Activated naive CD4-positive, alpha-beta T cell (primary cell): ENCODE measurements at places on chromosomes 2 and 18.
A peak's percentile ranks its signal among the peaks of the same experiment; 100 is the strongest.

DNA sequence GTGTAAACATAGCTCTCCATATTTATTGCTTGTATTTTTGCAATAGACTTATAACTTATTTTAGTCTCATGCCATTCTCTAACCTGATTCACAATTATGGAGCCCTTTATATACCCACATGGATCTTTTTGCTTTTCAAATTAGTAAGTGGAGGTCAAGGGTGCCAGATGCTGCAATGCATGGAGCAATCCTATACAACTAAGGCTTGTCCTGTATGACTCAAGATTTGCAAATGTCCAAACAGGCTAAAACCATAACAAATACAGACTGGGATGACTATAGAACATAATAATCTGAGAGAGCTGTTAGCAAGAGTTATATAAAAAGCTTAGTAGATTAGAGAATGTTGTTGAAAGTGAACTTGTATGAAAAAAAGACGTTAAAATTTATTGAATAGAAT, 690.4 kb upstream of the NRXN1 start:
- no peak for DNase-seq

DNA sequence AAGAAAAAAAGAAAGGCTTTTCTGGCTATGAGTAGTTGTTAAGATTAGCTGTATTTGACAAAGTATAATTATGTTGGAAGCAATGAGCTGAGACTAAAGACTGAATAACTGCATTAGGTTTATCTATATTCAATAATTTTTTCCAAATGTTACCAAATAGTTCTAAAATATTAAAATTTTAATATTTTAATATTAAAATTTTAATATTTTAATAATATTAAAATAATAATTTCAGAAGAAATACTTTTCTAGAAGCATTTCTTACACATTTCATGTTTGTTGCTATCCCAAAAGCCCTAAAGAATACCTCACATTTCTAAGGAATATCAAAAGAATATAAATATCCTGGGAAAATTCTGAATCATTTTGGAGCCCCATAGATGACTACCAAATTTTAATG, 74.7 kb downstream of the LRP2 start:
- DNase-seq, result no peak

DNA sequence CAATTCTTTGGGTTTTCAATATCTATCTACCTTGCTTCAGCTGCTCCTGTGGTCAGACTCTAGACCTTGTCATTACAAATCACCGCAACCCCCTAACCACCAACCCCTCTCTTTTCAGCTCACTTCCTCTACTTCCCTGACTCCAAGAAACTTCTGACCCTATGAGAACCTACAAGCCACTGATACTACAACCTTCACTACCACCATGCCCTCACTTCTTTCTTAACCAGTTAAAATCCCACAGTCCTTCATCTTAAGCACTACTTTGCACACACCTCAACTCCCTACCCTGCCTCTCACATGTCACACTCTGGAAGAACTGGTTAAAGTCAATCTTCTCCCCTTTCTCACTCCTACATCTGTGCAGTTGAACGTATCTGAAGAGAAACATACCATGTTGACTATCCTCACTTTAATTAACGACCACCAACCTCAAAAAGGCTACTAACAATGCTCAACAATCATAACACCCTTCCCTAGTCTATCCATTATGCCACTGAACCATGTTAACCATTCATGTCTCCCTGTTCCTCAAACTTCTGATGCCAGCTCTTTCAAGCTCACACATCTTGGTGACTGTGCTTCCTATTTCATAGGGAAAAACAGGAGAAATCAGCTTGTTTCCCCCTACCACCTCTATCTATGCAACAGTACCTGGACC, 12.6 kb downstream of the EIF2AK3 start:
- DNase-seq, result no peak

- no peak for DNase-seq
Measured at GRCh38 chr2:157320409-157320808, 5.2 kb downstream of the ERMN start.

DNA sequence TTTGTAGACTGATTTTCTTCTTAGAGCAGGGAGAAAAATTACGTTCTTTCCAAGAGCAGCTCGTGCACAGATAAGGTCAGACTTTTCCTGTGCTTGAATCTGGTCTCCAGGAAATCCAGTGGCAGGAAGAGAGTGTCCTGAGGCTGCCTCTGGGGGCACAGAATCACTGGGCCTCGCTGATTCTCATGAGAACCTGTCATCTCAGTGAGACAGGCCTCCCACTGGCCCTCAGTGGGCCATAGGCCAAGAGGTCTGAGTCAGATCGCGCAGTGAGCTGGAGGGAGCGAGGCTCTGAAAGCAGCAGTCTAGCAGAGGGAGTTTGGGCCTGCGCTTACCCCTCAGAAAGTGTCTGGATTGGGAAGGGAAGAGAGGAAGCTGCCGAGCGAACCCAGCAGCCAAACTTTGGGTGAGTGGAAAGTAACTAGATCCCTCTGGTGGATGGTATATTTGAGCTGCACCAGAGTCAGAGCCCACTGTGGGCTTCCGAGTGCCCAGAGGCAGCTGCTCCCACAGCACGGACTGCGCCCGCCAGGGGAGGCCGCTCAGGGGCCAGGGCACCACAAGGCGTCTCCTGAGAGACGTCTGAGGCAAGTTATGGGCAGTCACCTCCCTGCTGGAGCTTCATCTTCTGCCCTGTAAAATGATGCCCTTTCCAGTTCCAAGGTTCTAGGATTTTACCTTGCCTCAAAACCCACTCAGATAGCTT, 8.2 kb downstream of the GDF7 start:
- no peak for DNase-seq

DNA sequence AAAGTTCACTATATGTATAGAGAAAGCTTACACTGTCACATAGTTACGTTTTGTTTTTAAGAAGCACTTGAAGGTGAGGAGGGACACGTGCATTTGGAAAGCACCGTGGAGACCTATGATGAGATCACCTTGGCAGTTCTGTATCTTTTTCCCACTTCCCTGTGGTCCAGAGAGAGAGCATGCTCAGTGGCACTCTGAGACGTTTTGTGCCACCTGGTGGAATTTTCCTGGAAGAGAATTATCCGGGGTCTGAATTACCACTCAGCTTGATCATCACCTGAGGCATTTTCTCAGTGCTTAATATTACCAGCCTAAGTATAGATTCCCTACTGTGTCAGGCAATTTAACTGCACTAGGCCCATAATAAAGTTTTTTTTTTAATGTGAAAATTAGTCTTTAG, 469.4 kb upstream of the SMIM21 start:
- DNase-seq, result no peak

- no peak for DNase-seq
Measured at GRCh38 chr2:69275490-69275889, 111.5 kb downstream of the GFPT1 start.

DNA sequence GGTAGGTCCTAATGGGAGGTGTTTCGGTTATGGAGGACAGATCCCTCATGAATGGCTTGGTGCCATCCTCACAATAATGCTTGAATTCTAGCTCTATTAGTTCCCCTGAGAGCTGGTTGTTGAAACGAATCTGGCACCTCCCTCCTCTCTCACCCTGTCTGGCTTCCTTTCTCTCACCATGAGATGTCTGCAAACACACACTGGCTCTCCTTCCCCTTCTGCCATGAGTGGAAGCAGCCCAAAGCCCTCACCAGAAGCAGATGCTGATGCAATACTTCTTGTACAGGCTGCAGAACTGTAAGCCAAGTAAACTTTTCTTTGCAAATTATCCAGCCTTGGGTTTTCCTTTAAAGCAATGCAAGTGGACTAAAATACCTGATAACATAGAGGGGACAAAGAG, 86.6 kb downstream of the RND3 start:
- no peak for DNase-seq

- DNase-seq, result no peak
Measured at GRCh38 chr2:120917886-120918285, 182.2 kb downstream of the GLI2 start.

GRCh38 chr2:69770193-69770702, 28.3 kb downstream of the ANXA4 start:
- no peak for DNase-seq

- DNase-seq, result peak; percentile 26
Measured at GRCh38 chr18:2636126-2636631, 19.3 kb upstream of the SMCHD1 start.

GRCh38 chr2:37820471-37820986, 104.6 kb upstream of the RMDN2 start:
- DNase-seq, result no peak

DNA sequence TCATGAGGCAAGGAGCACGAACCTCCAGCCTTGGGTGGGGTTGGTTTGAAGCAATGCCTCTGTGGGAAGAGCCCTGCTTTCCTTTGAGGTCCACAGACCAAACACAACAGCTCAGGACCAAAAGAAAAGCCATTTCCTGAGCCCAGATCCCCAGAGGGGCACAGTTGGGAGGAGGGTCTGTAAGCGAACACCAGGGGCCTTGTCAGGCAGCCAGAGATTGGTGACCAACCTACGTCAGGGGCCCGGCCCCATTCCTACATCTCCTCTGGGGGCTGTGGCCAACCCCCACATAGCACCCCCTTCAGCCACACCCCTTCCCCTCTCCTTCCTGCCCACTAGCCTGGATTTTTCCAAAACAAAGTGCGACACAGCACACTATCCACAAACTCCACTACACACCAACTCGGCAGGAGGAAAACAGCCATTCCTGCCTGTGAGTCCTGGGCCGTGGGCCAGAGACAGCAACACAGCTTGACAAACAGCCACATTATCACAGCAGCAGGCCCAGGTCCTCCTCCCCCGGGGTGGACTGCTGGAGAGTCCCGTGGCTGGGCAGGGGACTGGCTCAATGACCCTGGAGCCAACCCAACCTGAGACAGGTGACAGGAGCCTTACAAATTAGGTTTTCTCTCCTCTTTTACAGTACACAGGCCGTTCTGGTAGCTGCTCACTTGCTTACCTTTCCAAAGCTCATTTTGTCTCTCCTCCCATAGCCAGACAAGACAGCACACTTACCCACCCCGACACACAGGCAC, 98.8 kb downstream of the TNS1 start:
- no peak for DNase-seq

DNA sequence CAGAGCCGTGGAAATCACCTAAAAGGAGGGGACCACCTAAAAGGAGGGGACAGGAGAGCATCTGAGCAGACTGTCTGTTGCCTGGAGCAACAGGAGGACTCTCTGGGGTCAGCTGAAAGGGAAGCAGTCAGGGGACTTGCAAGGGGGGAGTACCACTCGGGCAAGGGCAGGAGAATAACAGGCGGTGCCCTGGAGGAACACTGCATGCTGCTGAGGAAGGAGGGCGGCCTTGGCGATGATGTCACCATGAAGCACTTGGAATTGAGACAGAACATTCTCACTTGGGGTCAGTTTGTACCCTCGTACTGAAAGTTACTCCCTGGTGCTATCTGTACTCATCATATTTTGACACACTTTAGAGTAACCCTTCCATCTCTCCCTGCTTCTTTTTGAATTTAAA, 18.4 kb downstream of the SIX3 start:
- DNase-seq, result no peak

DNA sequence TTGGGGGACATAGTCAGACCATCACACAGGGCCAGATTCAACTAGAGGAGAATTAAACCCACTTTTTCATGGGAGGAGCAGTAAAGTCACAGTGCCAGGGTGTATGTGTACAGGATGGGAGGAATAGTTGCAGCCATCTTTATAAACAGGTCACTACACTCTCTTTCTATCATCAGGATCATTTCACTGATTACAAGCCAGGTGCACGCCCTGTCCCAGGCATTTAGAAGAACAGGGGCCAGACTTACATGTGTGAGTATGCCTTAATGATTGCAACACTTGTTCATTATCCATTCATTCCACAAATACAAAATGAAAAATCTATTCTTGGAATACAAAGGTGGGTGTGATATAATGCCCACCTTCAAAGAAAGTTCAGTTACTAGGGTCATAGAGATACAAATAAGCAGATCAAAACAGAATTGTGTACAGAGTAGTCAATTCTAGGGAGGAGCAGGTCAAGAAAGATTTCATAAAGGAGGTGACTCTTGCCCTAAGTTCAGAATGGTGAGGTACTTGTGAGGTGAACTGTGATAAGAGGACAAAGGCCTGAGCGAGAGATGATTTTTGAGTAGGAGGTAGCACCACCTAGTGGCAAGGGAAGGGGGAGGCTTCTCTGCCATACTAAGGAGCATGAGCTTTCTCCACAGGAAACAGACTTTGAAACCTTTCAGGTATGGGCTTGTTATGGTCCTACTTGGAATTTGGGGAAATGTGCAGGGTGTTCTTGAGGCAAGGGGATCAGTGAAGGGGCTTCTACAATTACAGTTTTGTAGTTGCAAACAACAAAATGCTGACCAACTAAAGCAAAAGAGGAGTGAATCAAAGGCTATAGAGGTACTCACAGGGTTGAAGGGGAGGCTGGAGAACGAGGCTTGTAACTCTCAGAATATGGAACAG, 156.3 kb downstream of the SUCLG1 start:
- DNase-seq, result no peak

DNA sequence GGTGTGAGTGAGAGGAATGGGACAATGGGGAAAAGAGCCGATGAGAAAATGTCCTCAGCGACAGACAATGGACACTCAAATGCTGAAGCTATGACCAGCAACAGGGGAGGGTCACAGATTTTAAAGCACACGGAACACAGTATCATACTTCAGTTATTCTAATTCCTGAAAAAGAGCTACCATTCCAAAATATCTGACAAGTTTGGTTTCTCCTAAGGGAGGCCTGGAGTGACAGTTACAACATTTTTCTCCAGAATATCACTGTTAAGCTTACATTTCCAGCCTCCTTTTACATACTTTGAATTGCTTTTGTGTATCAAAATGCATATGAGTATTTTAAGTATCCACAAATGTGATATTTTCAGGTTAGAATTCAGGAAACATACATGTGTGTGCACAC, 321.6 kb upstream of the THUMPD2 start:
- DNase-seq, result no peak

DNA sequence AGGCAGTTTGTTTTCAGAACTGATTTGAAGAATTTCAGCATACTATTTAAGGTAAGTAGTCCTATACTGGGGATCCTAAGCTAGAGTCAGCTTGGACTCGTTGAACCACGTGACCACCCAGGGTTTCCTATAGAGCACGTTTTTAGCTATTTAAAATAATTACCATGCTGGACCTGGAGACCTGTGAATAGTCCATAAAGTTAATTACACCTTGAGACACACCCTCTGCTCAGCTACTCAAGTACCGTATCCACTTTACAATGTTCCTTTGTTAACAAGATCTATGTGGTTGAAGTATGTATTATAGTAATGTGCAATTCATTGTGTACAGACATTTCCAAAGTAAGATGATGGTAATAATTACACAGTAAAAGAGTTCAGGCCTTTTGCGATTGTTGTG, 67.6 kb downstream of the CRIM1 start:
- no peak for DNase-seq

GRCh38 chr2:27135478-27135955, 1.1 kb upstream of the PREB start:
- no peak for DNase-seq

- no peak for DNase-seq
Measured at GRCh38 chr18:79442508-79443221, 46.9 kb downstream of the NFATC1 start.

GRCh38 chr18:27118973-27119372, 66.1 kb downstream of the CHST9 start:
- no peak for DNase-seq
